ENCODE measurements at places on chromosomes 13 and 19.

GRCh38 chr13:43058831-43059230 is 35.4 kb downstream of the DNAJC15 start:
- no peak for DNase-seq

DNA sequence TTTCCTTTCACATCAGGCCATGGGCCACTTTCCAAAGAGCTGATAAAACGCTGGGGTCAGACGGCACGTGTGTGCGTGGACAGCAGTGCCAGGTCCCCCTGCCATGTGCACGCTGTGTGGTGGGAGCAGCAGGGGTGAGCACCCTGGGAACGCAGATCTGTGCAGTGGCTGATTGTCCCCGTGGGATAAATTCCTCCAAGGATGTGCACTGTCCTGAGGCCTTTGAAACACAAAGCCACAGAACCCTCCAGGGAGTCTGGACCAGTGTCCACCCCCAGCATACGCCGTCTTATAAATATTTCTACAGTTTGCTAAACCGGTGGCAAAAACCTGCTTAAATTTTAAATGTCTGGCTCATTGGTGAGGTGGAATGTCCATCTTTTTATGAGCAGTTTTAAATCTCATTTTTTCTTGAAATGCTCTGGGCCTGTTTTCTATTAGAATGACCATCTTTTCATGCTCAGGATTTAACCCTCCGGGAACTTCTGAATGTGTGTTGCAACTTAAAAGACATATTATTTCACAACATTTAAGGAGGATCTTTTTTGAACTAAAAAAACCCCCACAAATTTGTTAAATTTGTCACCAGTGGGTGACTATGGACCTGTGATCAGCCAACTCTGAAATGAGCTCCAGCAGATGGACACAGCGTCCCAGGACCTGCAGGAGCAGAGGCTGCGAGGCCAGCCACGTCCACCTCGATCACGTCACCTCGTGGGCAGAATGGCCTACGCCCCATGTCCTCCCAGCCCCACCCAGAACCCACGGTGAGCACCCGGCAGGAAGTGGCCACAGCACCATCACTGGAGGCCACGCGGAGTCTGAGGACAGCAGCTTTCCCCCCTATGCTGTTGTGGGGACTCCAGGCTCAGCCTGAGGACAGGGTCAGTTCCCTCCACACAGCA is 68.6 kb downstream of the RASA3 start:
- no peak for DNase-seq

DNA sequence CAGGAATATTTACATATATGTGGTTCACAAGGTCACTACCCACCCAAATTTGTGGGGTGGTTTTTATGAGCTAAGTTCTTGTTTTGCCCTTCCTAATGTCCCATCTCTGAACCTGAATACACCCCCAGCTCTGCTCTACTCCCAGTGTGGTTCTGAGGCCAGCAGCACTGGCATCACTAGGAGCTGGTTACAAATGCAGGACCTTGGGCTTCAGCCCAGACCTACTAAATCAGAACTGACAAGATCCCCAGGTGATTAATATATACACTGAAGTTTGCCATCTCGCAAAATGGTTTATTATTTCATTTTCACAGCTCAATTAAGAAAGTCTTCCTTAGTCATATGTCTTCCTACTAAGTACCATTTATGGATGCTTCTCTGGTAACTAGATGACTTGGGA is 67.9 kb downstream of the FOXO1 start:
- DNase-seq: no peak

DNA sequence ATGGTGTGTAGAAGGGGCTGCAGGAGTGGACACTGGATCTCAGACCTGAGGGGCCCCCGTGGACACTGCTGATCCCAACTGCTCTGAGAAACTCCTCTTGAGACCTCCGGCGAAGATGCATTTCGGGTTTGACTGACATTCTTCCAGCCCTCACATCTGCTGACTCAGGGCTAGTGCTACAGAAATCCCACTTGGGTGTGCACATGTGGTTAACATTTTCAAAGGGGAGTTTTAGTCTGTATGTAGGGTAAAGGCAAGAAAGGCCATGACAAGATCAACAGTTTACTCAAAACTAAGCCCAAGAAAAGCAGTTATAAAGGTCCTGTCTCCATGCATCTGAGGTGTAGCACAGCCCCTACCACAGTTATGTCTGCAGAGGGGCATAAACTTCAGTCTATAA is 31.2 kb downstream of the DLEU7 start:
- DNase-seq: no peak

Measured in ecto neural progenitor cell (in vitro differentiated cells).